ENCODE measurements at places on chromosomes 11 and 22.

- DNase-seq, result no peak
Measured at GRCh38 chr22:27718186-27719035, 83.1 kb downstream of the MN1 start.

DNA sequence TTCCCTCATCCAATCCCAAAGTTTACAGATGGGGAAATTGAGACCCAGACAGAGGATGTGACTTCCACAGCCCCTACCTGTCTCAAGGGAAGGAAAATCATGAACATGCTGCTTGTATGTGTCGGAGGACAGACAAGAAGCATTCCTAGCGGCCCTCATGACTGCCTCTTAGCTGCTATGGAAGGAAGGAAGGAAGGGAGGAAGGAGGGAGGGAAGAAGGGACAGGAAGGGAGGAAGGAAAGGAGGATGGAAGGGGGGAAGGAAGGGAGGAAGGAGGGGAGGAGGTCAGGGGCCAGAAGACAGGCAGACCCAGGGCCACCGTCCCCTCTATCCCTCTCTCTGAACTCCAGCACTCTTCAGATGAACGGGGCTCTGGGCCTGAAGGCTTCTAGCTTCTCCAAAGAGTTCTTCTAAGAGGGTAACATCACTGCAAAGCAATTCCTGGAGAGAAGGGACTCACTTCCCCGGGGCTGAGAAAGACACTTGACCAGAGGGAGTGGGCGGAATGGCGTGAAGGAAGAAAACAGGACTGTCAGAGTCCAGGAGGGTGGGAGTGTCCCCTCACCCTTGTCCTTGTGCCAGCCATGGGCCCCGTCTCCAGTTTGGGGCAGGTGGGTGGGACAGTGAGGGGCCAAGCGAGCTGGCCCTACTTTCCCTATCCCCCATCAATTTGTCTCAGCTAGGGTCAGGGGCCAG is 149.4 kb downstream of the FEZ1 start:
- DNase-seq, result no peak

DNA sequence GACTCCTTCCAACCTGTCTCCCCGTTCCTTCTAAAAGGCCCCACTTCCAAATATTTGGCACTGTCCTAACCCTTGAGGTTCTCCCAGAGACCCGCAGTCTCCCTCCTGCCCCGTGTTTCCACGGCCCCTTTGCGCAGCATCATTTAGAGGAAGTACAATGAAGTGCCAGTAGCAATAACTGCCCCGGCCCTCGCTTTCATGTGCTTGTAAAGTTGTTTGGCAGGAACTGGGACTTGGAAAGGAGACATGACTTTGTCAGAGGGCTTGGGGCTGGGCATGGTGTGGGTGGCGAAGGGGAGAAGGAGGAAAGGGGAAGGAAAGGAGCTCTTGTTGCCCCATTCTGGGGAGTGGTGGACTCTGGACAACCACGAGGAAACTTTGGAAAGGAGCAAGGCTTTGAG is 2.6 kb downstream of the CD44 start:
- no peak for DNase-seq

- no peak for DNase-seq
Measured at GRCh38 chr11:69167916-69168691, 12.4 kb downstream of the SMIM38 start.

DNA sequence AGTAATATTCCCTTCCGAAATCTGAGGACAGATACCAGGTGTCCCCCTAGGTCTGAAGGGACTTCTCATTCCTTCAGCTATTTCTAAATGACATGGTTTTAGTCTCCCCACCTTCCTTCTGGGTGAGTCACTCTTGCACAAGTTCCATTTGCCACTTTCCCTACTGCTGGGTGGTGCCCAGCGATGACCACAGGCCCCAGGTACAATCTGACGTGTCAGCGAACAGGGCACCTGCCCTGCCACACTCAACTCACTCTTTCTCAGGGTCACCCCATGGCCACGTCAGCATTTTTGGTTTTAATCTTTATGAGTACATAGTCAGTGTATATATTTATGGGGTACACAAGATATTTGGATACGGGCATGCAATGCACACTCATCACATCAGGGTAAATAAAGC is 17.2 kb downstream of the POU2AF1 start:
- no peak for DNase-seq

DNA sequence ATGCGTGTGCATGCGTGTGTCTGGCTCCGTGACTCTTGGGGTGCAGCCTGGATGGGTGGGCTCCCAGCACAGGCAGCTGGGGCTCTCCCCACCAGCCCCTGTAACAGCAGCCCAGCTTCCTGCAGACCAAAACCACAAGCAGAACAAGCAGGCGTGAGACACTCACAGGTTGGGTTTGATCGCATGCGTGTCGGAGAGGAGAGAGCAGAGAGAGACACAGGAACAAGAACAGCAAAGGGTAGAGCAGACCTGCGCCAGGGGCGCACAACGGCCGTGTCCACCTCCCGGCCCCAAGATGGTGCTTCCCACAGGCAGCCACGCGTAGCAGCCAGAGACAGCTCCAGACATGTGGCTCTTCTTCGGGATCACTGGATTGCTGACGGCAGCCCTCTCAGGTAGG is at the start of gene CD6:
Gene CD6 (plus strand): TSS at position 161 of the 400 bp plus-strand sequence. CDS start 186 bp downstream, at position 347.
- no peak for DNase-seq

- DNase-seq, result no peak
Measured at GRCh38 chr11:109196016-109196415, 226.0 kb upstream of the C11orf87 start.

DNA sequence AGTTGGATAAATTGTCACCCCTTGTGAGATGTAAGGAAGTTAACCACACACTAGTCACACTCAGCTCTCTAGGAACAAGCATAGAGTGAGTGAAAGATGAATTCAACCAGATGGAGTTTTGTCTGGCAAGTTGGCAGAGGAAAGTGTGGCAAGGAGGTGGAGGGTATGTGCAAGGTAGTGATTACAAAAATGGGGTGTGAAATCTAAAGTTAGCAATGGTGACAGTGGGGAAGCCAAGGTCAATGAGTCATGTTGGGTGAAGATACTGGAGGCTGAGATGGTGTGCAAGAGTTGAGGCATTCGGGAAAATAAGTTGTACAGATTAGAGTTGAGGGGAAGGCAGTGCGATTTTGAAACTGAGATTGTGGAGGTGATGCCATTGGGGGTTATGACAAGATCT is 33.7 kb downstream of the MRGPRX2 start:
- DNase-seq, result no peak

- no peak for DNase-seq
Measured at GRCh38 chr11:112828421-112828820, 132.8 kb upstream of the NCAM1 start.

- DNase-seq, result peak; percentile 14
Measured at GRCh38 chr11:116994195-116994594, 104.0 kb downstream of the SIK3 start.

DNA sequence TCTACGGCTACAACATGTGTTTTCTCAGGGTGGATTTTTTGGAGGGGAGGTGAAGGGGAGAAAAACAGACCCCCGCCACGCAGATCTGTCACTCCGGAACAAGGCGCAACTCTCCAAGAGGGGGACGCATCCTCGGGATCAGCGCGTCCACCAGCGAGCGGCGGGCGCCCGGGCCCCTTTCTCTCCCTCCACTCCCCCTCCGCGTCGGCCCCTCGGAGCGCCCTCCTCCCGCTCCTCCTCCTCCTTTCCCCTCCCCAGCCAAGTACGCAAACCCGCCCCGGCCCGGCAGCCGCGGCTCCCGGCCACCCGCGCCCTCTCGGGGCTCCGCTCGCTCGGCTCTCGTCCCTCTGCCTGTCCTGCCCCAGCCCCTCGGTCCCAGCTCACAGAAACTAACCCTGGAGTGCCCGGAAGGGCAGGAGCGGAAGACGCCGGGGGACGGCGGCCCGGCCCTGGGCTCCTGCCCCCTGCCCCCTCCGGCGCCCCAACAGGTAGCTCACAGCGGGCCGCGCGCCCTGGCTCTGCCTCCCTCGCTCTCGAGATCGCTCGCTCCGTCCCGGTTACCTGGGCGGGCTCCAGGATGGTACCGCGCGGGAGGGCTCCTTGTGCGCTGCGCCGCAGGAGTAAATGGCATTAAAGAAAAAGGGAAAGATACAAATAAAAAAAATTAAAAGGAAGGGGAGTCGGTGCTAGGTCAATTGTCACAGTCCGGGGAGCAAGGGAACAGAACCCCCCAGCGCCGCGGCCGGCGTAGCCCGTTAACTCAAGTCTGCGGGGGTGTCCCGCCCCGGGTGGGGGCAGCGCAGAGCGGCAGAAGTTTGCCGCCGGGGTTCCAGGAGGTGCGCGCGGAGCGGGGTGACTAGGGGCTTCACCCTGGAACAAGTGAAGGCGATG is 131.4 kb upstream of the C11orf58 start:
- peak; percentile 82 for DNase-seq

DNA sequence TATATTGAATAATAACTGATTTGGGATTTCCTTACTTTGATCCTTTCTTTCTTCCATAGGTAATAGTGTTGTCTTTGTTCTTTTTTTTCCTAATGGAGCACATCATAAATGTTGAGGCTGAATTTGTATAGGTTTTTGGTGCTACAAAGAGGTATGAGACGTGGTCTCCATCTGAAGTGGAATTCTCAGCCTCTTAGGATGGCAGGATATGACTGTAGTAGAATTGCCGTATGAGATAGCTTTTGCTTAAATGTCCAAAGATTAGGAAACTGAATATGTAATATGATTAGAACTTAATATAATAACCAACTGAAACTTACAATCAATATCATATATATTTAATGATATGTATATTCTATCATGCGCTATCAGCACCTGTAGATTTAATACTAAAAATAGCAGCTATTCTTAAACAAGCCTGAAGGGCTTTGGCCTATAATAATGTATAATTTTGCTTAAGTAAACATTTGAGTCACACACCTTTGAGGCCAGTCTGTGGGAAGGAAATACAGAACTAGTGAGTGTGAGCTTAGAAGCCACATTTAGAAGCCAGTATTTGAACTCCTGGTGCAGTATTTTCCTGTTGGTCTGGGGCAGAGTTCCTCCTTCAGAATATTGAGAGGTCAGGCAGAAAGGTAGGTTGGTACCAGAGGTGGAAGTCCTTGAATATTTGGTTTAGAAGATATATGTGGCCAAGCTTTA is 62.6 kb downstream of the SWAP70 start:
- no peak for DNase-seq

GRCh38 chr11:125345421-125346178 is 150.5 kb downstream of the FEZ1 start:
- DNase-seq, result peak; percentile 86

DNA sequence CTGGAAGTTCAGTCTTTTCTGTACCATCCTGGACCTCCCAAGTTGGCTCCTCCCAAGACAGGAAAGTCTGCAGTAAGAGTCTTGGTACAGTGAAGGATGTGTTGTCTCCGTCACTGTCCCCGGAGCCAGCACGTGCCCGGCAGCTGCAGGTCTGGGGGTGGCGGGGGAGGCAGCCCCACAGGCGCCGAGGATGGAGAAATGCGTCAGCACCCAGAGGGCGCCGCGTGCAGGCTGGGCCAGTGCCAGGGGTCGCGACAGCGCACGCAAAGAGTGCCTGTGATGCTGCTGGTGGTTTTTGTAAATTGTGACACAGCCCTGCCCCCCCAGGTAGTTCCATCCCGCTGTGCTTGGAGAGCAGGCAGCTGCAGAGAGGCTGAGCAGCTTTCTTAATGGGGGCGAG is 1200.5 kb downstream of the BRD1 start:
- no peak for DNase-seq

DNA sequence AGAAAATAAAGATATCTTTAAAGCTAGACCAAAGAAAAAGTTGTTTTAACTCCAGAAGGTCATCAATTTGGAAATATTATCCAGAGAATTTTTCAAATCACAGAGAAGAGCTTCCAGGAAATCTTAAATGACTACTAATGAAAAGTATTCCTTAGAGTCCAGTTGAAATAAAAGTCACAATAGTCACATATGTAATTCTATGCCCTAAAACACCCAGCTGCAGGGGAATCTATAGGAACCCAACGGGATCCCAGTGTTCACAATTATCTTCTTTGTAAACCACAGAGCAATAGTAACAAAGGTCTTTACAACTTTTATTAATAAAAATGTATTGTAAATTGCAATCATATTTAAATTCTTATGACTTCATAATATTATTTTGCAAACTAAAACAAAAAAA is 27.1 kb downstream of the MPPED2 start:
- no peak for DNase-seq

- no peak for DNase-seq
Measured at GRCh38 chr11:62487738-62488551, 58.7 kb downstream of the AHNAK start.

- DNase-seq, result no peak
Measured at GRCh38 chr22:16974298-16975084, 33.5 kb downstream of the GAB4 start.

DNA sequence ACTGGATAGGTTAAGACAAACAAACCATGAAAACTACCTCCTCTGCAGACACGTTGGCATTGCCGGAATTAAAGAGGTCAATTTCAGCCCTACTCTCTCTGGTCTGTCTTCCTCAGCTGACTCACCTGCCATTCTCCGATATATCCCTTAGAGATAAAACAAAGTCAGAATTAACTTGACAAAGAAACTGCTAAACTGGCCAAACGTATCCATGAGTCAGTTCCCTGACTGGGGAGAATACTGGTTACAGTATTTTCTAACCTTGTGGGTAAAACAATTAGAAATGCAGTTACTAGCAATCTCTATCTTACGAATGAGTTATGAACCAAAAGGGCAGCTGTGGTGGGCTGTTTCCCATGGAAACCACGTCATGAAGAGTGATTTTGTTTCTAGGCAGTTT is 96.2 kb downstream of the RDX start:
- DNase-seq, result no peak

DNA sequence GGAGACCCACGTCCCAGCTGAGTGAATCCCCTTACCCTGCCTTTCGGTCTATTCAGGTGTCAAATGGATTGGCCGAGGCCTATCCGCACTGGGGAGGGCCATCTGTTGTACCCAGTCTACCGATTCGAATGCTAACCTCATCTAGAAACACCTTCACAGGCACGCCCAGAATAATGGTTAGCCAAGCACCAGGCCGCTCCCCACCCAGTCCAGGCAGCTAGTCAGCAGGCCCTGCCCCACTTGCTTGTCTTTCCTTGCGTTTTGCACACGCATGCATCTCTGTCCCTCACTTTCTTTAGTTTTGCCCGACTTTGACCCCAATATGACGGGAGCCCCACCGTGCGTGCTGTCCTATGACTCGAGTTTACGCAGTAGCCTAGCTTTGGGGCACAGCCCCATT is 31.7 kb downstream of the PARVB start:
- no peak for DNase-seq

DNA sequence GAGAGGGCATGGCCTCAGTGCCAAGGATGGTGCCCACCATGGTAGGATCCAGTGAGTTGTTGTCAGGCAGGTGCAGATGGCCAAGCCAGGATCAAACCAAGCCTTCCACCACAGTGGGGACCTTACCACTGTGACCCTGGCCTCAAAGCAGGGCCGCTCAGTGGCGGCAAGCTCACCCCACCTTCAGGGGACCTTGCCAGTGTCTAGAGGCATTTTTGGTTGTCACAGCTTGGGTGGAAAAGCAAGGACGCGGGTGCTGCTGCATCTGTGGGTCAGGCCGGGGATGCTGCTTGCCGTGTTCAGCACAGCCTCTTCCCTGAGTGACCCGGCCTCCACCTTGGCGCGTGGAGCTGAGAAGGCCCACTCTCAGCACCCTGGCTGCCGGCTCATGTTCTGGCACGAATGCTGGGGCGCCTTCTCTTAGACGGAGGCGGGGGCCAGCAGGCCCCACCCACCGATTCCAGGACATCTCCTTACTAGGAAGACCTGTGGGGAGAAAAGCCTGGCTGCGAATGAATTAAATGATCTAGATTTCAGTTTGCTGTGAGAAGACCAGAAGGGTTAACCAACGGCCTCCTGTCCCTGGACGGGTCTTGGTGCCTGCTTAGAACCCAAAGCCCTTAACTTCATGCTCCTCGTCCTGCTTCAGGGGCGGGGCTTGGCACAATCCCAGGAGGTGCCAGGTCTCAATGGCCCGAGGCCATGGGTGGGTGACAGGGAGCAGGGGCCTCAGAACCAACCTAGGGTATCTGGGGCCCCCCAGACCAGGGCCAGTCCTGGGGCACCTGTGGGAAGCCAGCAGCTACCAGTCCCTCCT is 18.9 kb downstream of the TRMU start:
- DNase-seq, result no peak
